Activated CD4-positive, alpha-beta T cell treated with anti-CD3 and anti-CD28 coated beads for 36 hours (primary cell): ENCODE measurements at places on chromosomes 5 and 9. TPM values are rescaled to one million over a fixed set of nuclear protein-coding genes. Genes with fewer than 3 reads are reported as not detected.

Gene NTNG2
- 2.0 TPM for total RNA-seq

Gene PIGO
- 27.2 TPM for total RNA-seq

Gene ANKRD18B
- total RNA-seq = 2.2 TPM

Gene GMCL2
- not detected for total RNA-seq

Gene ADAMTSL2
- 0.11 TPM for total RNA-seq

Gene FTMT
- not detected for total RNA-seq

Gene FBP1
- total RNA-seq = 0.39 TPM

Gene QRFP
- not detected for total RNA-seq

Gene HEMGN
- 2.9 TPM for total RNA-seq

Gene PCDHB6
- not detected for total RNA-seq

Gene ACTBL2
- not detected for total RNA-seq

Gene C9orf50
- not detected for total RNA-seq

Gene DAB2
- 0.05 TPM for total RNA-seq

Gene HAVCR1
- 0.65 TPM for total RNA-seq
